ENCODE measurements at places on chromosomes 1 and 21.

GRCh38 chr1:191675856-191676783, 482.1 kb upstream of the RGS18 start:
- DNase-seq: no peak

DNA sequence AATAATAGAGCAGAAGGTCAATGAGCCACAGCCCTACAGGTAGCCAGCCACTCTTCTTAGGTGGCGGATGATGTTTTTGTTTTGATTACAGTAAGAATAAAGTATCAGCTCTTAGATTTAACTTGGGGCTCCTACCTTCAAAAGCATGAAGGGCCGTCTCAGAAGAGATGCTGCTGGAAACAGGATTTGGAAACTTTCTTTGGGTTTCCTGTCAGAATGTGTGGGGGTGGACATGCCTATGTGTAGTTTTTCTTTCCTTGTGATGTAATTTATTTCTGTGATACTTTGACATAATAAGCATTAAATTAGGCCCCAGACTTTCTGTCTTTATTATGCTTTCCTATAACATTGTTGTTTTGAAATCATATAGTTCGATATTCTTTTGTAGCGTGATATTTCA, 1.5 kb downstream of the RAP1A start:
- no peak for DNase-seq

- DNase-seq: no peak
These were observed 16.9 kb downstream of the VANGL1 start for GRCh38 chr1:115658646-115659045.

DNA sequence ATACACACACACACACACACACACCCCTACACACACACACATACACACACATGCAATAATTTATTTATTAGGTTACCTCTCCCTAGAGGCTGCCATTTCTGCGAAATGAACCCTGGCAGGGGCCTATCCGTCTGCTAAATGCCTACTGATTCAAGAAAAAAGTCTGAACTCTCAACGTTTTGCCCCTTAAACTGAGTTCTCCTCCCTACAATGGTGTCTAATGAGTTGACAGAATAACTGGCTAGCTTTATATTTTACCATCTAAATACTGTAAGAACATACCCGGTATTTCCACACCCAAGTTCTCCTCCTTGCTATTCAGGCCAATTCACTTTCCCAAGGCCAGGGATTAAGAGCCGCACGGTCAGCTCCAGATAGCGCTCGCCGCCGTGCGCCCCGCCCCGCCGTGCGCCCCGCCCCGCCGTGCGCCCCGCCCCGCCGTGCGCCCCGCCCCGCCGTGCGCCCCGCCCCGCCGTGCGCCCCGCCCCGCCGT, 339 bp upstream of the RNPC3 start:
- DNase-seq: peak; percentile 82

DNA sequence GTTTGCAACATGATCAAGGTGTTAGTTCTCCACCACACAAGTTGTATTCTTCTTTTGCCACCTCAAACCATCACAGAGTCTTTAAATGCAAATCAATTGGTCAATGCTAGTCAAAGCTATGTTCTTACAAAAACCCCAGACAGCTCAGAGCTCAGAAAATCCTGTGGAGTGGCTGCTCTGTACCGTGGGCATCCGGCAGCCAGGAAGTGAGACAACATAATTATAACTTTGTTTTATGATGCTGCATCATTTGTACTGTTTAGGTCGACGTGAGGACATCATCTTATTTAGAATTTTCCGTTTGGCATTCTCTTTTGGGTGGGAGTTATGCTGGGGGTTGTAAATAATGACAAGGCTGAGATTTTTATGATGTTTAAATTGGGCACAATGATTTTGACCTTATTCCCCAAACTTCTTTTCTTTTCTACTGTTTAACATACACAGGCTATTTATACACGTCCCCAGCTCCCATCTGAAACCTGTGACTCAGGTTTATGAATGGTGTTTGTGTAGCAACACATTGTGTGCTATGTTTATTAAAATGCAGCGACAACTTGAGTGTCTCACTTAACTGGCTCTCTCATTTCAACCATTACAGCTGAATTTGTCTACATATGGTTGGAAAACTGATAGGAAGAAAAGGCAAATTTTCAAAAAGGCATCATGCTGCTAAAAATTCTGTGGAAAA, 124.0 kb downstream of the CNIH3 start:
- DNase-seq: no peak

DNA sequence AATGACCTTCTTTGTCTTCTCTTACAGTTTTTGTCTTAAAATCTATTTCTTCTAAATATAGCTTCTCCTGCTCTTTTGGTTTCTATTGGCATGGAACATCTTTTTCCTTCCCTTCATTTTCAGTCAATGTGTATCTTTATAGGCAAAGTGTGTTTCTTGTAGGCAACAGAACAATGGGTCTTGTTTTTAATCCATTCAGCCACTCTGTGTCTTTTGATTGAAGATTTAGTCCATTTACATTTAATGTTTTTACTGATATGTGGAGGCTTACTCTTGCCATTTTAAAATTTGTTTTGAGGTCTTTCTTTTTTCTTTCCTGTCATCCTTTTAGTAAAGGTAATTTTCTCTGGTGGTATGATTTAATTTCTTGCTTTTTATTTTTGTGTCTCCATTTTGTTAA, 271.2 kb upstream of the ZP4 start:
- DNase-seq: no peak

DNA sequence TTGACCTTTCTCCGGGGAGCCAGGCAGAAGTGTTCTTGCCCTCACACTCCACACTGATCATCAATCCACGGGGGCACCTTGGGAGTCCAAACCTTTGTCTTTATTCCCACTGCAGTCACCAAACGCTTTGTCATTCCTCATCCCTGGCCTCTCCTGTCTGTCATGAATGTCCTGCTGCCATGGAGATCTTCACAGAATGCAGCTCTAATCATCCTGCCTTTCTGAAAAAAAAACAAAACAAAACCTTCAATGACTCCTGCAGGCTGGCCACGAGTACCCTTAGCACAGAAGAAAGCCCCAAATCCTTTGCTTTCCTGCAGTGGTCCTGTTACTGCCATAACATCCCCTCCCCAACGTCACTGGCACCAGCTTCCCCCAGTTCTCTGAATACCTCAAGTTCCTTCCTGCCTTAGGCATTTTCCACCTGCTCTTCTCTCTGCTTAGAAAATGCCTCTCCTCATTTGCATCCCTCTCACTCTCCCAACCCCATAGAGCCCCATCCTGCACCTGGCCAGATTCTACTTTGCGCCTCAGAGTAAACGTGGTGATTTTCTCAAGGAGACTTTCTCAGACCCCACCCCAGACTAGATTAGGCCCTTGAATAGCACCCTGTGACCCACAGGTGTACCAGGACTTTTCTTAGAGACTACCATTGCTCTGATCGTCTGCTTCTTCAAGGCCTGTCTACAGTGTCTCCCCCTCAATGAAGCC, 131.2 kb downstream of the AK5 start:
- no peak for DNase-seq

GRCh38 chr1:70143048-70143659, 62.2 kb downstream of the LRRC40 start:
- DNase-seq: peak; percentile 54

DNA sequence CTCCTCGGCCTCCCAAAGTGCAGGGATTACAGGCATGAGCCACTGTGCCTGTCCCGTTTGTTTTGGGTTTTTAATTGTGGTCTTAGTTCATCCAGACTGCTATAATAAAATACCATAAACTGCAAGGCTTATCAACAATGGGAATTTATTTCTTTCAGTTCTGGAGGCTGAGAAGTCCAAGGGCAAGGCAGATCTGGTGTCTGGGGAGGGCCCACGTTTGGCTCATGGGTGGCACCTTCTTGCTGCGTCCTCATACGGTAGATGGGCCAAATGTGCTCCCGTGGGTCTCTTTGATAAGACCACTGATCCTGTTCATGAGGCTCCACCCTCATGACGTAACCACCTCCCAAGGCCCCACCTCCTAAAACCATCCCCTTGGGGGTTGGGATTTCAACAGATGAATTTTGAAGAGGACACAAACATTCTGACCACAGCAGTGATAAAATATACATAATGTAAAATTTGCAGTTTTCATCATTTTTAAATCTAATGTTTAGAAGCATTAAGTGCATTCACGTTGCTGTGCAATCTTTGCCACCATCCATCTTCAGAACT, 133.4 kb upstream of the ERRFI1 start:
- DNase-seq: no peak

Measured in eye (tissue), 1 donor.